ENCODE measurements at places on chromosomes 6 and 20. TPM values are rescaled to one million over a fixed set of nuclear protein-coding genes. Genes with fewer than 3 reads are reported as not detected.

DNA sequence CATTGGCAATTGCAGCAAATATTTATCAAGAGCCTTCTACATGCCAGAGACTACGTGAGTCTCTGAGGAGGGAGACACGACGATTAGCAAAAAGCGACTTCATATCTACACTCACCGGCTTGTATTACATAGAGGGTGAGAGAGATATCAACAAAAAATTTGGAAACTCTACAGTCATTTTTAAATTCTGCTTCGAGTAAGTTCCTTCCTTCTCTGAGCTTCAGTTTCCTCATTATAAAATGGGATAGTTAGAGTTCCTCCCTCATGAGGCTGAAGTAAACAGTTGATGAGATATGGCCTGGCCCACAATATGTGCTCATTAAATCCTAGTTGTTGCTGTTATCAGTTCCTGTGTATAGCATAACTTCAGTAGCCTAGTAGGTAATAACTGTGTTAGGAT lies 64.1 kb upstream of the SIRPA start:
- no peak for DNase-seq

GRCh38 chr6:139409026-139409425 lies 34.6 kb upstream of the CITED2 start:
- no peak for DNase-seq

DNA sequence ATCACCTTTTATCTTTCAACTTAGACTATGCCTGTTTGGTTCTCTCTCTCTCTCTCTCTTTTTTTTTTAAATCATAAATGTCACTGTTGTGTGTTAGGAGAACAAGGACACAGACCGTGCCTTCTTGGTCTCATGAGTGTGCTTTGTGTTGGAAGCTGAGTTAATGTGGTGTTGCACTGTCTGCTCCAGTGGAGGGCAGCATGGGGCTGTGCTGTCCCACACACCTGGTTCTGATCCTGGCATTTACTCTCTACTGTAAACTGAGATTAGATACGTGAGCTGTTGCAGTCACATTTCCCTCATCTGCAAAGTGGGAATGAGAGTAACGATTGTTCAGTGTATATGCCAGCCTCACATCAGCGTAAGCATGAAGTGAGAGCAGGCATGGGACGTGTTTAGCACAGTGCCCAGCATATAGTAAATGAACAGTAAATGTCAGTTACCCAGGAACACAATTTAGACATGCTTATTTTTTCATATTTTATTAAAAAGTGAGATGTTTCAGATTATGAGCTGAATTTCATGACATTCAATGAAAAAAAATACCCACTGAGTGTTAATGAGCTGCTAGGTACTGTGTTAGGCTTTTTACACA lies 161.1 kb downstream of the FARS2 start:
- no peak for DNase-seq

DNA sequence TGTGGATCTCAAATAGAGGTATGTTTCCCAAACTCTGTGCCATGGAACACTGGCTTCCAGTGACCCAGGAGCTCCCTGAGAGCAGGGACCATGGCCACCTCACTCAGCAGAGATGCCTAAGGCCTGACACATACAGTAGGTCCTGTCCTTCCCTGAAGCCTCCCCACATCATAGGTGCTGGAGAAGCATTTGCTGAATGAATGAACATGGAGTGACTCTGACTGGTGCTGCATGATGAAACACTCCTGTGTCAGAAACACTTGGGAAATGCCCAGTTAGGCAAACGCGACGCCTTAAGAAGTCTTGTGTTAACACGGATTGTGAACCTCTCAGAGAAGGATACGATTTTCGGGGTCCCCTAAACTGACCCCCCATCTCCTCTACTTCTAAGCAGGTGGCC lies 14.3 kb downstream of the SLA2 start:
- no peak for DNase-seq

NRSN2 gene
- total RNA-seq: 3.2 TPM

GABRR1 gene
- not detected for total RNA-seq

Measured in activated T-cell treated with anti-CD3 and anti-CD28 coated beads, Interleukin-2, amount 50 U/mL, for 4 hours (primary cell).